ENCODE measurements at places on chromosomes 1 and 21.
A peak's percentile ranks its signal among the peaks of the same experiment; 100 is the strongest.

DNA sequence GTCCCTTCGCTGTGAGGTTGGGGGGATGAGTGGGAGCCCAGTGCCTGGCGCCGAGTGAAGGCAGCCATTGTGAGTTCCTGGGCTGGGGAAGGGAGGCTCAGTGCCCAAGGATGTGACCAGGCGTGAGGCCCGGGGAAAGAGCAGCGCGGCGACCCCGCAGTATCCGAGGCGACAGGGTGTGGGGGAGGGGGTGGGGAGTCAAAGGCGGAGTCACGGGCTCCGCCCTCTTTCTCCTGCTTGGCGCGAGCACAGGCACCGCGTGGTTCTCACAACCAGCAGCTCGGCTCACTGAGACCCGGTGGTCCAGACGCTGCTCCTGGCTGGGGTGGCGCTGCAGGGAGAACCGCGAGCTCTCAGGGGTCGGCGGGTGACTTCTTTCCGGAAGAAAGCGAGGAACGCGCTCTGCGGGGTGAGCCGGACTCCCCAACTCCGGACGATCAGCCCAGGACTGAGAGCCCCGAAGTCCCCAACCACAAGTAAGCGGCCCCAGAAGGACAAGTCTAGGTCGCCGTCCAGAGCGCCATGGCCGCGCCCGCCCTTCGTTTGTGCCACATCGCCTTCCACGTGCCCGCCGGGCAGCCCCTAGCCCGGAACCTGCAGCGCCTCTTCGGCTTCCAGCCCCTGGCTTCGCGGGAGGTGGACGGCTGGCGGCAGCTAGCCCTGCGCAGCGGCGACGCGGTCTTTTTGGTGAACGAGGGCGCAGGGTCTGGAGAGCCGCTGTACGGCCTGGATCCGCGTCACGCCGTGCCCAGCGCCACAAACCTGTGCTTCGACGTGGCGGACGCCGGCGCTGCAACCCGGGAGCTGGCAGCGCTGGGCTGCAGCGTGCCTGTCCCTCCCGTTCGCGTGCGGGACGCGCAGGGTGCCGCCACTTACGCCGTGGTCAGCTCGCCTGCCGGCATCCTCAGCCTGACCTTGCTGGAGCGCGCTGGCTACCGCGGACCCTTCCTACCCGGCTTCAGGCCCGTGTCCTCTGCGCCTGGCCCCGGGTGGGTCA, at the start of gene HPDL:
HPDL (plus strand) TSS at position 269 of the 997 bp plus-strand sequence; CDS start at position 523, 254 bp downstream.
- DNase-seq = no peak

- DNase-seq = no peak
These were observed 20.5 kb downstream of the CD84 start for GRCh38 chr1:160558660-160559380.

- no peak for DNase-seq
These were observed 2.5 kb downstream of the PRDX6 start for GRCh38 chr1:173479649-173480048.

DNA sequence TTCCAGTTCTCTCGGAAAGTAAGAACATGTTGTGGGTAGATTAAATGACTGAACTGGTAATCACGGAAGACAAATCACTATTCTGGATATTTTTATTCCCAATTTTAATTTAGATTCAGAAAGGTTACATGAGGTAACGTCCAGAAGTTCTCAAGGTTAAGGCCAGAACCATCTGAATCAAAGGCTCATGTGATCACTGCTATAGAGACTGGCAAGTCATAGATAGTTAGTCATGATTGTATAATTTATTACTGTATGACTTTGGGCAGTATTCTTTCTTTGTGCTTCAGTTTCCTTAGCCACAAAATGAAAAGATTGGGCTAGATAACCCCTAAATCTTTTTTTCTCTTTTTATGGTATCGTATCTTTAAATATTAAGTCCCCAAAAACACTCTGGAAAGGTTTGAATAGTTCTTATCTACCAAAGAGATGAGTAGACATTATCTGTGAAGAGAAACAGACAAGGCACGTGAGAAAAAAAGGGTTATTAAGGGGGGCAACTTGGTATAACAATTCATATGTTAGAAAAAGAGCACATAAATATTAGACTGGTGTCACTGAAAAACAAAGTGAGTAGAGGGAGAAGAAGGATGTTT, 241.0 kb downstream of the PTPRC start:
- no peak for DNase-seq

DNA sequence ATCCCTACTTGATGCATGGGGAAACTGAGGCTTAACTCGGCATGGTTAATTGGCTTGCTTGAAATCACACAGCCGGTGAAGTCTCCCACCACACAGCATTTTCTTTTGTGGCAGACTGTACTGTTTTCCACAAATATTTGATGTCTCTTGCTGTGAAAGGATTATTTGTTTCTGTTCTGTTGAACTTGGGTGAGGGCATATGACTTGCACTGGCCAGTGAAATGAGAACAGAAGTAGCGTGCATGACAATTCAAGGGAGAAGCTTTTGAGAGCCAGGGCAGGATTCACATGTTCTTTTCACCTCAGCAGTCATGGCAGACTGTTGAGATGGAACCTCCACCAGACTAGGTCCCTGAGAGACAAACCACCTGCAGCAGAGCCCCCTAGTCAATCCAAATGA, 11.7 kb upstream of the AK2 start:
- no peak for DNase-seq

DNA sequence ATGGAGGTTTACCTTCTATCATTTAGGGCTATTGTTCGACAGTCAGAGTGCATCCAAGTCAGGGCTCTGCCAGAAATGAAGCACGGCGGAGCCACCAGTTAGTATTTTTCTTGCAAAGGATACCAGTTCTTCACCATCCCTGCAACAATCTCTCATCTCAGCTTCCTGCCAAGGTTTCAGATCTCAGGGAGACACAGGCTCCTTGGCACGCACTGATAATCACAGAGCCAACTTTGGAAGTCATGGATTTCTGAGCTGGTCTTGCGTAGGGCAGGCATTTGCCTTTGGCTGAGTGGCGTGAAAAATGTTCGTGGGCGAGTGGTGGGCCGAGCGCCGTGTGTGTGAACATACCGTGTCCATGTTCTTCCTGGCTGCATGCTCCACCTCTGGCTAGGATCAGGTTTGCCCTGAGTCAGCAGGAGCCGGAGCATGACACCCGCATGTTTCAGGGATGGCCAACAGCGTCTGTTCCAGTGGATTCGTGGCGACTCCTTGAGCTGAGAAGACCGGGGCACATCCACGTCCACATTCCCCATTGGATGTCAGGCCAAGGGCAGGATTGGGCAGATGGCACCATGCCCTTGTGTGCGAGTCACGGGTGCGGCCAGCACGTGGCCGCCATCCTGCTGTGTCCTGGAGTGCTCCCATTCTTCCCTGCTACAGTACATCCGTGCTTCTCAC, 118.5 kb upstream of the C1orf174 start:
- DNase-seq = no peak

GRCh38 chr1:209657140-209657879, 5.1 kb upstream of the LAMB3 start:
- DNase-seq = peak; percentile 100

GRCh38 chr1:156862997-156863599, 2.4 kb downstream of the NTRK1 start:
- no peak for DNase-seq

- DNase-seq = no peak
These were observed 13.1 kb downstream of the BACH1 start for GRCh38 chr21:29311802-29312201.

DNA sequence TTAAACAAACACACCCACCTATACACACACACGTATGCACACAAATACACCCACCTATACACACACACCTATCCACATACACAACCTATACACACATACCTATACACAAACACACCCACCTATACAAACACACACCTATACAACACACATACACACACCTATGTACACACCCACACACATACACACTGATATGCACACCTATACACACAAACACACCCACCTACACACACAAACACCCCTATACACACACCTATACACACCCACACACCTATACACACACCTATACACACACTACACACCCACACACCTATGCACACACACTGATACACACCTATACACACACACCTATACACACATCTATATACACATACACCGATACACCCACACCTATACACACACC, 115.7 kb upstream of the VAMP3 start:
- no peak for DNase-seq

GRCh38 chr1:34625521-34626015, 129.3 kb upstream of the GJB5 start:
- DNase-seq = no peak

DNA sequence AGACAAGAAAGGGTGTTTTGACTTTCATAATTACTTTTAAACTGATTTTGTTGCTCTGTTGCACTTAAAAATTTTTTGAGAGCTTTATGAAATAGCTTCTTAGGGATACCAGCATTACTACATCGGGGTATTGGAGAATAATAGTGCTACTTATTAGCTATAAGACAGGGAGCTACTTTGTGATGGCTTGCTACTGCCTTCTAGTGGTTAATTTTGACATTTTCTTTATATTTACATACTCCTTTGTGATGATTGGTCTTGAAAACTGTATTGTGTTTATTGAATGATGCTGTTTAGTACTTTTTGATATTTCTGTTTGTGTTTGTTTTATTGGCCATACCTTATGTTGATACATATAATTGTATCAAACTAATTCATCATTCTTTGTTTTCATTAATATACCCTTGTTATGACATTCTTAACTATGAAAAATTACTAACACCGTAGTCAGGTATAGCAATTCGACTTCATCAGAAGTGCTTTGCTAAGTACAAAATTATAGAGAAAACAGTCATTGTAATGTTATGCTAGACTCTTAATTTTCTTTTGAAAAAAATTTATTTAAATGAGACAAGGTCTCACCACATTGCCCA, 85.5 kb downstream of the CLIC4 start:
- peak; percentile 41 for DNase-seq

- DNase-seq = no peak
These were observed 25.4 kb downstream of the PLA2G2A start for GRCh38 chr1:19954059-19954458.

- no peak for DNase-seq
These were observed 33.4 kb downstream of the PRRX1 start for GRCh38 chr1:170697316-170697715.

DNA sequence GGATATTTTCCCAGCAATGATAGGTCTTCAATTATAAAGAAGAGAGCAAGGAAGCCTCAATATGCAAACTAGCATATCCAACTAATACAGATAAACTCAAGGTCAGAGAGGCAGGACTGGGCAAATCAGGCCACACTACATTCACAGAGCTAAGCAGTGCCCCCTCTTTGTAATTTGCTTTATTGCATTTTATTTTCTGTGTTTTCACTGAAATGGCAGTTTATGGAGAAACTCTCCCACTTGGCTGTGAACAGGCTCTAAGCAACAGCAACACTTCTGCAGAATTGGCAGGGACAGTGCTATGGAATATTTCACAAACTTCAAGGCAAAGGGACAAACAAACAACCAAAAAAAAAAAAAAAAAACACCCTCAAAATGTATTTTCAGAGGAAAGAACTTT, 93.4 kb upstream of the SOD1 start:
- DNase-seq = no peak

GRCh38 chr1:47515164-47515789, 77.4 kb downstream of the FOXD2 start:
- no peak for DNase-seq

GRCh38 chr1:41728403-41729202, 190.1 kb downstream of the HIVEP3 start:
- DNase-seq = peak; percentile 80

- no peak for DNase-seq
These were observed 66.1 kb upstream of the FAM3B start for GRCh38 chr21:41250519-41250918.

DNA sequence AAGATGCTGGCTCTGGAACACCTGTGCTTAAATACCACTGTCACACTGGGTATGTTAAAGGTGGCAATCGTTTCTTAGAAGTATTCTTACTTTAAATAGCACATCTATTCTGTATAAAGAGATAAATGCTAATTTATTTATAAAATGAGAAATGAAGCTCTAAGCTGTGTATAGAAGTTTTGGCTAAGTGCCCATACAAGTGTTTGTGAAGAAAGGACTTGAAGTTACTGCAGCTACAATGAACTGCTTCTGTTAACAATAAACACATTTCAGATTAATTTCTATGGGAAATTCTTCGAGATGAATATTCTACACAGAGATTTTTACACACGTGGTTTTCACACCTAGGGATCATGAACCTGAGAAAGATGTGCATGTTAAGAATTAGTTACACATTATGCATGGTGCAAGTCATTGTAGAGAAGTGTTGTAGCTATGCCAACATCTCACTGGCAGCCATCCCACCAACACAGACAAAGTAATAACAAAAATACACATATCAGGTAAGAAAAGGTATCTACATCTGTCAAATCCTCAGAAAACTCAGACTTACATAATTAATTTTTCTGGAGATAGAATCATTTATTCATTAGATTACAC, 16.2 kb downstream of the COL24A1 start:
- no peak for DNase-seq

GRCh38 chr1:204373911-204374310, 14.2 kb upstream of the PLEKHA6 start:
- DNase-seq = no peak

- peak; percentile 37 for DNase-seq
These were observed 63.5 kb downstream of the DISC1 start for GRCh38 chr1:231690059-231690458.

DNA sequence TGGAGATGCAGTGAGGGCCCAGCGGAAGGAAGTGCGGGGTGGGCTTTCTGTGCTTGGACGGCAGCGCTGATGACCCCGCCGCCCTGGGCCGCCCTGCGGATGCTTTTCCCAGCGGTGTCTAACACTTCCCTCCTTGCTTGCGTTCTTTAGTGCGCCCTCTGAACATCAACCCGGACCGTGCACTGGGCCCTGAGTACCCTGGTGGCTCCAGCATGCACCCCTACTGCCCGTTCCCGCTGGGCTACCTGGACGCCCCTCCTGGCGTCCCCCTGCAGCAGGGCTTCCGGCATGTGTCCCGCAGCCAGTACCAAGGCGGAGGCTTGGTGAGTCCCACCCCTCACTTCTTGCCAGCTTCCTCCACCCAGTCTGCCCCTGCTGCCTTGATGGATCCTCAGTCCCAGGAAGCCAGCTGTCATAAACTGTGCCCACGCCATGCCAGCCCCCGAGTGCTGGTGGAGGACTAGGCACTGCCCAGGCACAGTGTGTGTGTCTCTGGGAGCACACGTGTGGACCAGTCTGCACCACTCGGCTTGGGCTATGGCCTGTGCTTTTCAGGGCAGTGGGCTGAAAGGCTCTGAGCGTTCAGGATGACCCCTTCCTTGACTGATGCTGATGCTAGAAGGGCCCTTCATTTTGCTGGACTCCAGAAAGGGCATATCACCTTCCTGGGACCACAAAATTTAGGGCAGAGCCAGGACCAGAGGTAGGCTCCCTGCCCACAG, 2.3 kb downstream of the DMRTB1 start:
- no peak for DNase-seq

- DNase-seq = no peak
These were observed 13.2 kb downstream of the S100A7A start for GRCh38 chr1:153429266-153430165.

DNA sequence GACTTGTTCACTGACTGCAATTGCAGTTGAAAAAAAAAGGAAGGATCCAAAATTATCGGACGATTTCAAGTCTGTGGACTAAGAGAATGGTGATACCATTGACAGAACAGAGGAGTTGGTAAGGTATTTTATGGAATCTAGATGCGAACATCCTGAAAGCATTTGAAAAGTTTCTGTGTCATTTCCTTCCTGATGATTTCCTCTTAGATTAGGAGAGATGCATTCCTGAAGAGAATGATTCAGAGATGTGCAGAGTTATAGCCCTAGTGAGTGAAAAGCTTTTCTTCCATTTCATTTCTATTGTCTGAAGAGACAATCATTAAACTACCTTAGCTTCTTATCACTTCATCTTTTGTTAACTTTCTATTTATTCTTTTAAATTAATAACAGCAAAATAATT, 200.0 kb downstream of the KCNK2 start:
- DNase-seq = no peak

GRCh38 chr1:66624412-66625060, 90.6 kb downstream of the SGIP1 start:
- DNase-seq = no peak

All from CD14-positive monocyte (primary cell).